Activated CD8-positive, alpha-beta T cell treated with anti-CD3 and anti-CD28 coated beads, Interleukin-2, amount 10 ng/mL, durations not matched to agents 7 days and 5 days (primary cell): ENCODE measurements at places on chromosomes 13 and 19.

DNA sequence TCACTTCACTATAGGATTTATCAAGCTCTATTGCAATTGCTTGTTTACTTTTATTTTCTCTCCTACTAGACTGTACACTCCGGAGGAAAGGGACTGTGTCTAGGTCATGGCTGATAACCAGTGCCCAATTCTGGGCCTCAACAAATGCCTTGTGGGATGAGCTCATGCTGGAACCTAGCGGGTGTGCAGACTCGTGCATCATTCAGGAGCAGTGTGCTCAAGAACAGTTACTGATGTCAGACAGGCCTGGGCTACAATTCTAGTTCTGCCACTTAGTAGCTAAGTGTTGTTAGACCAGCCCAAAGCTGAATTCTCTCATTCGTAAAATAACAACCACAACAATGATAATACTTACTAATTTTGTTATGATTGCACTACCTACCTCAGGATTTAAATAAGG is 95.4 kb downstream of the CYSLTR2 start:
- DNase-seq: no peak

DNA sequence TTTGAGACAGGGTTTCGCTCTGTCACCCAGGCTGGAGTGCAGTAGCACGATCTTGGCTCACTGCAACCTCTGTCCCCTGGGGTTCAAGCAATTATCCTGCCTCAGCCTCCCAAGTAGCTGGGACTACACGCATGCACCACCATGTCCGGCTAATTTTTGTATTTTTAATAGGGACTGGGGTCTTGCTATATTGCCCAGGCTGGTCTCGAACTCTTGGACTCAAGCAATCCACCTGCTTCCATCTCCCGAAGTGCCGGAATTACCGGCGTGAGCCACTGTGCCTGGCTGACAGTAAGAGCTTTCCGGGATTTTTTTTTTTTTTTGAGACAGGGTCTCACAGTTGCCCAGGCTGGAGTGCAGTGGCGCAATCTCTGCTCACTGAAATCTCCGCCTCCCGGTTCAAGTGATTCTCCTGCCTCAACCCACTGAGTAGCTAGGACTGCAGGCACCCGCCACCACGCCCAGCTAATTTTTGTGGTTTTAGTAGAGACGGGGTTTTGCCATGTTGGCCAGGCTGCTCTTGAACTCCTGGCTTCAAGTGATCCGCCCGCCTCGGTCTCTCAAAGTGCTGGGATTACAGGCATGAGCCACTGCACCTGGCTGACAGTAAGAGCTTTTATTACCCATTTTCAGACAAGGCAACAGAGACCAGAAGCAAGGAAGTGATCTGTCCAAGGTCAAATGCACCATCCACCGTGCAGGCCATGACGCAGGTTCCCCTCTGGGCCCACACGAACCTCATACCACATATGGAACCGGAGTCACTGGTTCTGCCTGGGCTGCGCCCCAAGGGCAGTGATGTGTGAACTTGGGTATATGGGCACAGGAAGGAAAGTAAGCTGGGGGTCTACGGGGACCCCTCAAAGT is 21.0 kb downstream of the RFX1 start:
- DNase-seq: no peak

GRCh38 chr13:57918086-57918485 is 286.5 kb downstream of the PCDH17 start:
- DNase-seq: no peak

DNA sequence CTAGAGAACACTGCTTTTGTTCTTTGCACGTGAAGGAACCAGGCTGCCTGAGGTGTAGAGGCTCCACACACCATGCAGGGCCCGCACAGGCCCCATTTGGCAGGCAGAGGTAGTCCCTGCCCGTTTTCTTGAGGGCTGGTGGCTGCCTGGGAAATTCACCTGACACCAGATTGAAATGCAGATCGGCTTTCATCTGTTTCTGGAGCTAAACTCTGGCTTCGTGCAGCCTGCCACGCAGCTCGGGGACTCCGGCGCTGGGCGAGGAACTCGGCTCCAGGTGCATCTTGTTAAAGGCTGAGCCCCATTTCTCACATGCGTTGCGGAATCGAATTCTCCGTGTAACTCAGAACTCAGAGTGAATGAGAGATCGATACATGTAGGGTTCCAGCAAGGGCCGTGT is 37.7 kb downstream of the ATP11A start:
- no peak for DNase-seq

DNA sequence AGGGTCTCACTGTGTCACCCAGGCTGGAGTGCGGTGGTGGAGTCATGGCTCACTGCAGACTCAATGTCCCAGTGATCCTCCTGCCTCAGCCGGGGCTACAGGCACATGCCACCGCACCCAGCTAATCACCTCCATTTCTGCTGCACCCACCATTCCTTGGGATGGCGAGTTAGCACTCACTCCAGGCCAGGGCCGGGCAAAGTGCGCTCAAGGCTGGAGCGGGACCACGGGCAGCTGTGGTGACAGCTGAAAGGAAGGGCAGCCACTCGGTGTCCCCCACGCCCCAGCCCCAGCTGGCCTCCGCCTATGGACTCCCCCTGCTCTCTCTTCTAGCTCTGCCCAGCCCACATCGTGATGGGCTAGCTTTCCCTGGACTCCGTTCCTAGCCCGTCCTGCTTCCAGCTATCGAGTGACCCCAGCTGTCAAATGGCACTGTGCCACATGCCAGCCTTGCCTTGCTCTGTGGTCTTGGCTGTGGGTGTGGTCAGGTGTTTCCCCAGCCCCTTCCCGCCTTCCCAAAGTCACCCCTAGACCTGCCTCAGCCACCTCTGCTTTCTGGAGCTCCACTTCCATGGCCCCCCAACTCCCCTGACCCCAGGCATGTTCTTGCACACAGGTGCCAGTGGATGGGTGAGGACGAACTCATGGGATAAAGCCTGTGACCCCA is 4.1 kb downstream of the MICOS13 start:
- no peak for DNase-seq

GRCh38 chr13:30692113-30692512 is 43.2 kb upstream of the ALOX5AP start:
- DNase-seq: no peak

- DNase-seq: no peak
These were observed 102.0 kb downstream of the ATP11A start for GRCh38 chr13:112791663-112792440.
